ENCODE measurements at places on chromosomes 12 and 14. TPM values are rescaled to one million over a fixed set of nuclear protein-coding genes. Genes with fewer than 3 reads are reported as not detected.
A peak's percentile ranks its signal among the peaks of the same experiment; 100 is the strongest.

- peak; percentile 49 for DNase-seq
These were observed 18.6 kb upstream of the GPATCH2L start for GRCh38 chr14:76133103-76133502.

DNA sequence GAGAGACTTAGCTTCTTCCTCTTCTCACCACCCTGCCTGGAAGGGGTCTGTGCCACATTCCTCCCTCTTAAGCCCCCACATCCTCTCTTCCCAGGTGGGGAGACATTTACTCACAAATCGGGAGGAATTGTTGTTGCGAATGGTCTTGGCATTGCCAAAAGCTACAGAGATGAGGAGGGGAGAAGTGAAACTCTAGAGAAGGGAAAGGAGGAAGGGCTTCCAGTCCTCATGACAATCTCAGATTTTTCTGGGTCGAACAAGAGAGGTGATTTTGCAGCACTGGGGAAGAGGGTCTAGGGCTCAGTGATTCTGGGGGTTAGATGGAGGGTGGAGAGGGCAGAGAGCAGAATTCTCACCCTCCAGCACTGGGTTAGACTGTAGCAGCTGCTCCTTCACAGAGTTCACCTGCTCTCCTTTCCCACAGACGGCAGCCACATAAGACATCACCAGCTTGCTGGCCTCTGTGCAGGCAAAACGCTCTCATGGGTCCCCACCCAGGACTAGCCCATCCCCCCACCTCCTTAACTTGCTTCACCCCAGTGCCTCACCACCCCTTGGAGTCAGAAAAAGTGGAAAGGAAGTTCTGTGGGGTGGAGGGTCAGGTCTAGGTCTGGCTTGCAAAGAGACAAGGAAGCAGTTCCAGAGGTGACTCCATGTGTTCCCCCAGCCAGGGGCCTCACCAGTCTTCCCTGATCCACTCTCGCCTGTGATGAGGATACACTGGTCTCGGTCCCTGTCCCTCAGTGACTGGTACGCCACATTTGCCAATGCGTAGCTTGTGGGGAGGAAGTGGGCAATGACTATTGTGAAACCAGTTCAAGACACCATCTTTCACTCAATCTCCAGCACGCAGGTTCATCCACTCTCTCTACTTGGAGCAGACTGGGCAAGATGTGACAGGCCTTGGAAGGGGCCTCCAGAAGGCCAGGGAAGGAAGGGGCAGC is 2.7 kb downstream of the MYO1A start:
- no peak for DNase-seq

The AQP2 gene
- polyA plus RNA-seq = 265 TPM

- DNase-seq = no peak
These were observed 259.4 kb downstream of the PRKD1 start for GRCh38 chr14:29668201-29668600.

The B4GALNT1 gene
- polyA plus RNA-seq = 1.2 TPM

The CAPRIN2 gene
- 36.2 TPM for polyA plus RNA-seq

GRCh38 chr12:124432376-124432775 is 135.0 kb downstream of the NCOR2 start:
- no peak for DNase-seq

- no peak for DNase-seq
These were observed 426.2 kb downstream of the ZFP36L1 start for GRCh38 chr14:68366656-68367055.

DNA sequence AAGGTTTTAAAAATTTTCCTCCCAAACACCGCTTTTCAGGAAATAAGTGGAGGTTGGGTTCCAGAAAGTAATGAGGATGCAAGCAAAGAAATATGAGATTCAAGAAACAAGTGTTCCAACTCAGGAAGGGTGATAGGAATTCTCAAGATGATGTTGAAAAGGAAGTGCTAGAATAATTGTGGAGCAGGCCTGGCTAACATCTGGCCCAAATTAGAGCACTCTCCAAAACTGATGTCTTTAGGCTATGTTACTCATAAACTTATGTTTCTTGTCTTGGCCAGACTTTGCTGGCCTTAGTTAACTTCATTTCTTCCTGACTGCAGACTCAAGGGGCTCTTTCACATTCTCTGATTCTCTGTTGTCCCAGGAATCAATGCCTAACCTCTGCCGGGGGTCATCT is 116.3 kb downstream of the TMTC3 start:
- DNase-seq = no peak

- DNase-seq = no peak
These were observed at the start of gene KRT4 for GRCh38 chr12:52813885-52814709. Gene KRT4, minus strand, starts transcription at chr12:52814116. Its CDS starts 58 bp downstream, at chr12:52814058.

DNA sequence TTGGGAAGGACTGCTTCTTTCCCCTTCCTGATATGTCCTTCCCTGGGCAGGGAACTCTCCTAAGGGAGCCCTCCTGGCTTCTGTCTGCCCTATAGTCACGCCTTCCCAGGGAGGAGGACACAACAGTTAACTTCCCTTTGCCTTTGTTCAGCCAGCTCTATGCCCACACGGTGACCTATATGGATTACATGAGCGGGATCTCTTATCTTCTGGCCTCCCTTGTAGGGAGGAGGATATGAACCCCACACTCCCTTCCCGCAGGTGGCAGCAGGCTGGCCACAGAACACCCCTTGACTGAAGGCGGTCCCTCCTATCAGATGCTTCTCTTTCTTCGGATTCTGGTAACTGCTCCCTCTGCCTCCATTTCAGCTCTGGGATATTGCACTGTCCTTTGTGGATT is 135.6 kb upstream of the MAX start:
- DNase-seq = no peak

The BHLHE41 gene
- 1.4 TPM for polyA plus RNA-seq

The MORN3 gene
- polyA plus RNA-seq = 1.5 TPM

The WIF1 gene
- polyA plus RNA-seq = 2.9 TPM

DNA sequence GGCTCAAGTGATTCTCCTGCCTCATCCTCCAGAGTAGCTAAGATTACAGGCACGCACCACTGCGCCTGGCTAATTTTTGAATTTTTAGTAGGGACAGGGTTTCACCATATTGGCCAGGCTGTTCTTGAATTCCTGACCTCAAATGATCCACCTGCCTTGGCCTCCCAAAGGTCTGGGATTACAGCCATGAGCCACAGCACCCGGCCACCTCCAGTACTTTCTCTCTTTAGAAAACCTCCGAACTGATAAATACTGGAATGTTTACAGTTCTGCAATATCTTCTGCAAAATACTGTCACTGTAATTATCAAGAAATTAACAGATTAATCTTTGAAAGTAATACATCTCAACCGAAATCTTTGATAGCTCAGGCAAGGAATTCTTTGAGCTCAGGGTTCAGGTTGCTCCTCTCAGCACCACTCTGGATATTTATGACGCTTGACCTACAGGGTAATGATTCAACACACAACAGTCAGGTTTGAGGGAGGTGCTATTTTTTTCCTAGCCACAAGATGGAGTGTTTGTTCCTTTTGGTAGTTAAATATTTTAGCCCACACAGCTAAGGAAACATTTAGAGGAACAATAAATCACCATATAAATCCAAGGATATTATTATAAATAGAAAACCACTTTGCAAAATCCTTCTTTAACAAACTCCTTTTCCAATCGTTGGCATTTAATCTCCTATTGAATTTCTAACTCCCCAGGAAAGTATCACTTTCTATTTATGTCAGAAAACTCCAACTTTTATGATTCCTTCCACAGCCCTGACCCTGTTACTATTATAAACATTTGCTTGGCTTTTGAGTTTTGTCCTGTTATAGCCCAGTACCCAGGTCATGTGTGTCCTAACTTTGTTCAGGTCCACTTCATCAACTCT is 48.6 kb upstream of the GTF2A1 start:
- DNase-seq = peak; percentile 77

DNA sequence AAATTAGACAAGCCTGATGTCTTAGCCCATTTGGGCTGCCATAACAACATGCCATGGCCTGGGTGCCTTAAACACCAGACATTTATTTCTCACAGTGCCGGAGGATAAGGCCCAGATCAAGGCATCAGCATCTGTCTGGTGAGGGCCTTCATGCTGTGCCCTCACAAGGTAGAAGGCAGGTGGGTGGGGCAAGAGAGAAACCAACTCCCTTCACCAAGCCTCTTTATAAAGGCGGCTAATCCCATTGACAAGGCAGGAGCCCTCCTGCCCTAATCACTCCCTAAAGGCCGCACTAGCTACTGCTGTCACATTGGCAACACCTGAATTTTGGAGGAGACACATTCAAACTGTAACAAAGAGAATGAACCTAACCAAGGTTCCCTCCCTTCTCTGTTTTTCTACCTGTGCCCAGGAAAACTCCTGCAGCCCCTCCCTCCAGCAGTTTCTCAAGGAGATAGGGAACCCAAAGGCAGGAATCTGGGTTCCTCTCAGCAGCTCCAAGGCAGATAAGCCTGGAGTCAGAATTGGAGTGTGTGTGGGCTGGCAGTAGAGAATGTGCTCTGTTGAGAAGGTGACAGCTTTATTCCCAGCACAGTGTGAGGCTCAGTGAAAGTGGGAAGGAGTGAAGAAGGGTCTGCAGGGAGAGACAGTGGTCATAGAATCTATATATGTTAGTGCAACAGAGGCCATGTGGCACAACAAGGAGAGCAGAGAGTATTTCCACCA is 21.7 kb upstream of the GPATCH2L start:
- DNase-seq = no peak

The PZP gene
- polyA plus RNA-seq = 0.15 TPM

GRCh38 chr14:104352493-104353220 is 214.3 kb downstream of the KIF26A start:
- DNase-seq = no peak

DNA sequence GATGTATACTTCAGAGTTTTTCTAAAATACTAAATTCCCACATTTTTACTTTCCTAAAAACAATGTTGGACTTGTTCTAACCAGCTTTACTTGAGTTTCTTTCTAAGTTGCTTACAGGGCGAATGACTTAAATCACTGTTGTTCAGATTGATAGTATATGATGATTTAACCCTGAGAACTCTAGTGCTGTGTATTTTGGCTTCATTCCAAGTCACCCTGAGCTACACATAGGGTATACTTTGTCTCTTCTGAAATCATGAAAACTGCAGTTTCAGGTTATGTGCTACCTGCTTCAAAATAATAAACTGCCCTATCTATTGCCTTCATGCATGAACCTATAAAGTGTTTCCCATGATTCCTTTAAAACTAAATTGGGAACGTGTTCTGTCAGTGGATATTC is 162.5 kb upstream of the PDE3A start:
- DNase-seq = no peak

GRCh38 chr12:114395755-114396152 is 10.2 kb downstream of the TBX5 start:
- no peak for DNase-seq

GRCh38 chr14:50719911-50720759 is 52.0 kb upstream of the SAV1 start:
- DNase-seq = no peak

DNA sequence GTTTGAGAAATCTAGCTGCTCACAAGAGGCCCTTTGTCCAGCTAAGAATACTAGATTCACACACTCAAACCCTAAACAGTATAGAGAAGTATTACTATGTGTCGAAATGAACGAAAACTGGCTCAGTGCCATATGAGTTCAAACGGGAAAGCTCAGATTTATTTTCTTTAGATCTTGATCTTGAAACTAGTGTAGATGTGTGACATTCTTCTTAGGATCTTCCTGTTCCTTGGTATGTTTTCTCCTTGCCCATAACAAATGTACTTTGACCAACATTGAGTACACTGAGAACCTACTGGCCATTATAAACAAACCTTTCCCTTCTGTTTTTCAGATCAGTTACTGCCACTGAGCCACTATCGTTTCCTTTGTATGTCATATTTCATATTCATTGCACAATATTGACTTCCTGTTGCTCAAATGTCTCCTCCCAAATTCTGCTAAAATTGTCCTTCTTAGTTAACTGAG is 21.3 kb downstream of the MYBPC1 start:
- DNase-seq = no peak

- no peak for DNase-seq
These were observed 4.4 kb downstream of the AMHR2 start for GRCh38 chr12:53427905-53428594.

DNA sequence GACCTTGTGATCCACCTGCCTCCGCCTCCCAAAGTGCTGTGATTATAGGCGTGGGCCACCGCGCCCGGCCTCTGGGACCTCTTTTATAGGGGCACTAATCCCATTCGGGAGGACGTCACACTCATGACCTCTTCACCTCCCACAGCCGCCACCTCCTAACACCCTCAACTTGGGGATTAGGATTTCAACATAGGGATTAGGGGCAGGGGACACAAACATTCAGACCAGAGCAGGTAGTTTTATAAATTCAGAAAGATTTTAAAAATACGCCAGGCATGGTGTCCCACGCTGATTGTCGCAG is 49.4 kb downstream of the TPCN1 start:
- no peak for DNase-seq

DNA sequence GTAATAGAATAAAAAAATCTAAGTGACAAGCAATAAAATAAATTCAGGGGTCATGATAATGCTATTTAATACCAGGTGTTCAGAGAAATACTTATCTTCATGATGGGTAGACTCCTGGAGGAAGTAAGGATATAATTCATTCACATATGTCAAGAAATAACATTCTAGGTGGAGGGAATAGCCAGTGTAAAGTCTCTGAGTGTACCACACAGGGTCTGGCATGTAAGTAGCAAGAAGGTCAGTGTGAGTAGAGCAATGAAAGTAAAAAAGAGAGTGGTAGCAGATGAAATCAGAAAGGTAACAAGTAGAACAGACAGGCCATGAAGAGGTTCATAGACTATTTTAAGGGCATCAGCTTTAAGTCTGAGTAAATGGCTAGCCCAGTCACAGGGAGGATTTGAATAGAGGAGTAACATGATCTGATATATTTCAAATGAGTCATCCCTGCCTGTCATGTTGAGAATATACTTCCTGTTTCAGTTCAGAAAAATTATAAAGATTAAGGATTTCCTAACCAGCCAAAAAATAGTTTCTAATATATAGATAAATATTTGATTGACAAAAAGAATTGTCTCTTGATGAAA is 519.9 kb downstream of the C12orf50 start:
- DNase-seq = no peak

GRCh38 chr14:55138091-55138490 is 9.0 kb downstream of the LGALS3 start:
- no peak for DNase-seq

The MON2 gene
- polyA plus RNA-seq = 52.0 TPM

GRCh38 chr14:47949006-47949405 is 273.6 kb upstream of the MDGA2 start:
- DNase-seq = no peak

- no peak for DNase-seq
These were observed 160.5 kb downstream of the KITLG start for GRCh38 chr12:88419794-88420193.

The RD3L gene
- polyA plus RNA-seq = 0.04 TPM

The MUCL1 gene
- polyA plus RNA-seq = not detected

GRCh38 chr12:49111206-49111605 is 559 bp upstream of the LMBR1L start:
- DNase-seq = no peak

- no peak for DNase-seq
These were observed 5.3 kb downstream of the NTF3 start for GRCh38 chr12:5437182-5437583.

The KRT83 gene
- not detected for polyA plus RNA-seq

DNA sequence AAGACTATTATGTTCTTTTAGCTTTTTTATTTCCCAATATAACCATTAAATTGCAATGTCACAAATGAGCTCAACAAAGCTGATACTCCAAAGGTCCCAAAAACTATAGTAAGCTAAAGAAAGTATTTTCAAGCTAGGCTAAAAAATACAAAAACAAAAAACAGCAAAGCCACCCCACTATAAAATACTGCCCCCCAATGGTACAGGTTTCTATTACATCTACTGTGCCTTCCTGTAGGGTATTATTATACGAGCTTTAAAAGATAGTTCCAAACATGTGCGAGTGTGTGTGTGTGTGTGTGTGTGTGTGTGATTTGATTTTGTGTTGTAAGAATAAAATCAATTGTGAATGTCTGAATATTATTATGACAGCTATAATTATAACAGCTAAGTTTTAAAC is 1.1 kb downstream of the IFNG start:
- DNase-seq = no peak

GRCh38 chr12:105946493-105946901 is 192.3 kb downstream of the NUAK1 start:
- DNase-seq = no peak
